ENCODE measurements at places on chromosomes 1 and 21. TPM values are rescaled to one million over a fixed set of nuclear protein-coding genes. Genes with fewer than 3 reads are reported as not detected.

RPE65 gene
- total RNA-seq, result not detected

PCAT6 gene
- 0.86 TPM for total RNA-seq

OR2T33 gene
- not detected for total RNA-seq

CCDC185 gene
- not detected for total RNA-seq

DCST2 gene
- 0.66 TPM for total RNA-seq

ADAMTS4 gene
- 4.2 TPM for total RNA-seq

C1orf185 gene
- total RNA-seq, result not detected

All from placental pericyte (primary cell).